Esophagus mucosa (tissue), 1 donor: ENCODE measurements at places on chromosomes 13 and 19.

DNA sequence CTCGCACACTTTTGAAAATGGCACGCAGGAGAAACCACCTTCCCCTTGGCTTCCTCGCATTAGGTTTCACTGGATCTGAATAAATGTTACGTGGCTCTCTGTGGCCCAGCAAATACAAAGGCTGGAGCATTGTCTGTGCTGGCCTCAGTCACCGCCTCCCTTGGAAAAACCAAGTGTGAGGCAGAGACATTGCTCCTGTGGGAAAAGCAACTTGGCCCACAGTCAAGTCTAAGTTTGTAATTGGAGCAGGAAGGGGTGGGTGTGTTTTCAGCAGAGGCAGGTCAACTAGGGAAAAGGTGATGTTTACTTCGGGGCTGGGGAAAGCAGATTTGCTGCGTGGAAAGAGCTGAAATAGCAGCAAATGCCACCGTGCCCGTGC lies 101.6 kb downstream of the IRS2 start:
- ATAC-seq, result peak; percentile 25

- ATAC-seq, result peak; percentile 49
These were observed 305.1 kb downstream of the KCNRG start for GRCh38 chr13:50320271-50320862.

GRCh38 chr19:40237791-40238190 lies 11.3 kb upstream of the CCNP start:
- ATAC-seq, result no peak

GRCh38 chr13:81393721-81394120 lies 1052.8 kb upstream of the SPRY2 start:
- no peak for ATAC-seq
